Iris pigment epithelial cell (primary cell): ENCODE measurements at places on chromosomes 5 and 9.

DNA sequence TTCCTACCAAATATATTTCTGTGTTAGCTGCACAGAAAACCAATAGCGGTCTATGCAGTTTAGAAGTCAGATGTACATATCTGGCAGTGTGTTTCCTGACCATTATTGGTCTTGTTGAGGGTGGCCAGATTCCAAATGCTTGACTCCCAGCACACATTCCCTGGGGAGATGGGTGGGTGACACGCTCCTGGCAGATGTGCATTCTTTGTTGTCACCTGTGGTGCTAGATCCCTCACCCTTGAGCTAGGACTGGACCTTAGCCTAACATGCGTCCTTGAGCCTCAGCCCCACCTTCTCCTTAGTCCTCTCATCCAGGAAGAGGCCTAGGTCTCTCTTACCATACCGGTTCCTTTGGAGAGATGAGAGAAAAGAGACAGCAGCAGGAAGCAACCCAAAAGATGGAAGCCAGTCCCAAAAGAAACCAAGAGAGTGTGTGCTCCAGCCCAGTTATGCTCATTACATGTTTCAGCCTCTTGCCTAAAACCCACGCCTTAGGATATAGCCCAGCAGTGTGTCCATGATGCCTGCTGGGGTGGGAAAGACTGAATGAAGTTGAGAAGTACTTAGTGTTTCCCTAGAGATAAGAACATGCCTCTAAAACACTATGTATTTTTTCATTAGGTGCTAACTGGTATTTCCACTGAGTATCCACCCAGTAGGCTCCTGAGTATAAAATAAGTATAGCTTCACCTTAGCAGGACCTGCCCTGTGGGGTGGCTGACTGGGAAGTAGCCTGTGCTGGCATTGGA lies 116.7 kb downstream of the PDE8B start:
- DNase-seq, result no peak

- DNase-seq, result no peak
Observed at GRCh38 chr9:104675611-104676010, 18.7 kb upstream of the OR13D1 start.

- DNase-seq, result no peak
Observed at GRCh38 chr5:71954329-71954728, 152.9 kb upstream of the MAP1B start.

- DNase-seq, result peak; percentile 49
Observed at GRCh38 chr9:96061293-96061987, 185.9 kb downstream of the ERCC6L2 start.

DNA sequence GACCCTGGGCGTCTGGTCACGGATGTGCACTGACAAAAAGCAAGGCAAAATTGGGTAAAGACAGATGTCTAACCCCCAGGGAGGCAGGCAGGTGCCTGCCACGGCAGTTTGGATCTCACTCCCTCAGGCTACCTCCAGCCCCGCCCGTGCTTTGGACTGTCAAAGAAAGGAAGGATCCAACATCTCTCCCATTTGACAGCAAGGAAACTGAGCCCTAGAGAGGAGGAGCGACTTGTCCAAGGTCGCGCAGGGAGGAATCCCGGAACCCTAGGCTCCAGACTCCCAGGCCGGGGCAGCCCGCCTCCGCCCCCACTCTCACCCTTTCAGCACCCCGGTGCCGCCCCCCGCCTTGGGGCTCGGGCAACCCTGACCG lies 376 bp downstream of the GOLGA1 start:
- no peak for DNase-seq

DNA sequence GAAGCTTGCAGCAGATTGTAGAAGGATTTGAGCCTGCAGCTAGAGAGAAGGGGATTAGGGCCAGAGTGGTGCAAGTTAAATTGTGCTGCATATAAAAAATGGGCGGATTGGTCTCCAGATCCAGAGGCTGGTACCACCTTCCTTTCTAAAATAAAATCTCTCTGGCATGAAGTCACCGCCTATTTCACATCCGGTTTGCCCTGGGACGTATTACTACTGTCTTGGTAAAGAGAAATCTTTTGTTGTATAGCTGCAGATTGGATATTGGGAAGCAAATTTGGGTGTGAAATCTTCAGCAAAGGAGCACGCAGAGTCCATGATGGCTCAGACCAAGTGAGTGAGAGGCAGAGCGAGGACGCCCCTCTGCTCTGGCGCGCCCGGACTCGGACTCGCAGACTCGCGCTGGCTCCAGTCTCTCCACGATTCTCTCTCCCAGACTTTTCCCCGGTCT lies at the start of gene GABRA1:
TSS of gene GABRA1 (plus strand) at position 180 of the 451 bp plus-strand sequence. CDS start 2,691 bp downstream, outside the sequence.
- no peak for DNase-seq

GRCh38 chr5:167967494-167968177 lies 323.8 kb upstream of the WWC1 start:
- no peak for DNase-seq

DNA sequence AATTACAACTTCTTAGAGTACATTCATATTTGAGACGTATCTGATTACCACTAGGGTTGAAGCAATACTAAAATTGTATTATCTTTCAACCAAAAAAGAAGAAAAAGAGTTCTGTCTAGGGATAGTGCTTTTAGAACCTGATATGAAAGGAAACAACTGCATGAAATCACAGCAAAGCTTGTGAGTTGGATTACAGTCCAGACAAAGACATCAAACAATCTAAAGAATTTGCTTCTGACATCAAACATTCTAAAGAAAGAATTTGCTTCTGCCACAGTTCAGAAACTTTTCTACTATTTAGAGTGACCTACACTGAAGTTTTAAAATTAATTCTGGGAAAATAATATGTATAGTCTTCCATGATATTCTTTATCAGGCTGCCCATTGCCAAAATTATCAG lies 1141.1 kb upstream of the ACO1 start:
- DNase-seq, result no peak

- DNase-seq, result peak; percentile 99
Observed at GRCh38 chr5:59036274-59036961, 453.5 kb downstream of the RAB3C start.

GRCh38 chr5:11322133-11322532 lies 561.1 kb upstream of the DAP start:
- DNase-seq, result peak; percentile 4

- peak; percentile 43 for DNase-seq
Observed at GRCh38 chr5:143977891-143978461, 166.0 kb downstream of the HMHB1 start.

- peak; percentile 47 for DNase-seq
Observed at GRCh38 chr5:82107267-82107666, 135.4 kb downstream of the ATG10 start.

- DNase-seq, result no peak
Observed at GRCh38 chr5:159933531-159934485, 17.5 kb downstream of the ADRA1B start.

GRCh38 chr5:90424245-90424644 lies 14.7 kb upstream of the CETN3 start:
- no peak for DNase-seq

- DNase-seq, result no peak
Observed at GRCh38 chr9:3629495-3629894, 103.7 kb upstream of the RFX3 start.

GRCh38 chr5:118968925-118969375 lies 19.4 kb downstream of the DTWD2 start:
- DNase-seq, result peak; percentile 7

GRCh38 chr9:123162791-123163345 lies 105.5 kb downstream of the STRBP start:
- peak; percentile 50 for DNase-seq

GRCh38 chr9:92970467-92970923 lies 23.2 kb downstream of the FGD3 start:
- DNase-seq, result peak; percentile 28

DNA sequence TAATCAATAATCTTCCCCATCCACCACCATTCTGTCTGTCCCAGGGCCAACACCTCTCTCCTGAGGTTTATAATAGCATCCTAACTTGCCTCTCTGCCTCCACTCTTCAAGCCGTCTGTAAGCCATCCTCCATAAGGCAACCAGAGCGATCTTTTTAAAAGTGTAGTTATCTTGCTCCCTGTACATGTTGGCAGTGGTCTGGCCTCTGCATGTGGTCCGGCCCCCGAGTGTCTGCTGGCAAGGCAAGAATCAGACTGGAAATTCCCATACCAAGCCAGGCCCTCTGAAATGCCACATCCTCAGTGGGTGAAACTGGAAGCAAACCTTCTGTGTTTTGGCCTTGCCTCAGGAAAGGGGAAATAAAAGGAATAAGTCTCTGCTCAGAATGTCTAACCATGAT lies 17.0 kb downstream of the TTLL11 start:
- no peak for DNase-seq

- DNase-seq, result peak; percentile 88
Observed at GRCh38 chr5:83955916-83956315, 235.3 kb upstream of the HAPLN1 start.

DNA sequence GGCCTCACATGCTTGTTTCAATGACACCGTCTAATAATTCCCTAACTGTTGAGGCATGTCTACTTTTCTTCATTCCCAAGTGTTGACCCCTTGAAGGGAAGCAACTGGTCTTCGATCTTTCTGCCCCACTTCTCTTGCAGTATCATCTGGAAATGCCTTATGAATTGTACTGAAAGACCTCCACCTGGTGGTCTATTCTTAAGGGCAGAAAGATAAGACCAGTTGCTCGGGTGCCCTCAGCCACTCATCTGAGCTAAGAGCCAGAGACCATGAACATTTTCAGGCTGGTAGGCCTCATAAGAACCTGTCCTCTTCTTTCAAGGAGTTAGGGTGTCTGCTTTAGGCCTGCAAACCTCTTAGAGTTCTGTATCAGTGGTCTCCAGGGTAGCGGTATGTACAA lies 542.5 kb downstream of the CTNND2 start:
- DNase-seq, result no peak

GRCh38 chr5:172892713-172893112 lies 58.7 kb downstream of the ERGIC1 start:
- no peak for DNase-seq

- DNase-seq, result no peak
Observed at GRCh38 chr5:103402851-103403250, 144.3 kb downstream of the MACIR start.

DNA sequence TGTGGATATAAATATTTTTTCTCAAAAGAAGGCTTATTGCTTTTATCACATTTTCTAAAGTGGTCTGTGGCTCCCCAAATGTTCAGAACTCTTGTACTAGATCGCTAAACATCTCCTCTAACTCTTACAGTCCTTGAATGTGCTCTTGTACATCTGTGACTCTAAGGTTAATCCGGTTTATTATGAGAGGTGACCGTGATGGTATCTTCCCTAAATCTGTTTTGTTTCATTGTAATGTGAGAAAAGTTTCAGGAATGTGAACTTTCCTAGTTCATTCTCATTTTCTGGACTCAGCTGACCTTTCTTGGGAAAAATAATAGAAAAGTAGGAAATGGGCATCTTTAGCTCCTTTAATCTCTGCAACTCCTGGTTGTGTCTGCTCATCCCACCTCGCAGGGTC lies 94.5 kb upstream of the CD180 start:
- DNase-seq, result no peak

- no peak for DNase-seq
Observed at GRCh38 chr5:67476531-67476930, 279.9 kb upstream of the CD180 start.
